ENCODE measurements at places on chromosomes 11 and 22. TPM values are rescaled to one million over a fixed set of nuclear protein-coding genes. Genes with fewer than 3 reads are reported as not detected.

Gene APOA5
- not detected for polyA plus RNA-seq

Gene TMEM126B
- 25.8 TPM for polyA plus RNA-seq

Gene NLRP6
- 0.22 TPM for polyA plus RNA-seq

Gene OR52I2
- polyA plus RNA-seq: not detected

Gene NEFH
- polyA plus RNA-seq: 0.36 TPM

Gene MRPL49
- 32.5 TPM for polyA plus RNA-seq

Gene OR5B3
- not detected for polyA plus RNA-seq

Gene FGF19
- polyA plus RNA-seq: not detected

Gene SPDYC
- not detected for polyA plus RNA-seq

Gene MYO18B
- 0.34 TPM for polyA plus RNA-seq

Gene OSM
- 7.7 TPM for polyA plus RNA-seq

Gene DNAJB13
- not detected for polyA plus RNA-seq

Gene ARHGAP1
- polyA plus RNA-seq: 20.4 TPM

Gene TXNRD2
- polyA plus RNA-seq: 21.8 TPM

Gene RCOR2
- 0.59 TPM for polyA plus RNA-seq

Gene CASP5
- polyA plus RNA-seq: 0.14 TPM

Gene SYT7
- polyA plus RNA-seq: 11.1 TPM

Gene NXPE1
- not detected for polyA plus RNA-seq

Gene SREBF2
- polyA plus RNA-seq: 40.6 TPM

Gene PARVA
- 20.3 TPM for polyA plus RNA-seq

Gene APOA4
- 1.4 TPM for polyA plus RNA-seq

Gene OR5P2
- not detected for polyA plus RNA-seq

Gene CNTF
- polyA plus RNA-seq: 0.16 TPM

Gene PATE4
- not detected for polyA plus RNA-seq

Gene NCF4
- polyA plus RNA-seq: 27.8 TPM

Gene SERPIND1
- polyA plus RNA-seq: 0.24 TPM

Gene GGT5
- polyA plus RNA-seq: 51.3 TPM

Gene EMID1
- polyA plus RNA-seq: 5.9 TPM

Gene LGR4
- 26.1 TPM for polyA plus RNA-seq

Gene GP1BB
- 1.7 TPM for polyA plus RNA-seq

Gene HTR3B
- not detected for polyA plus RNA-seq

Gene CBL
- polyA plus RNA-seq: 1.7 TPM

Gene BLID
- polyA plus RNA-seq: not detected

Gene PRG2
- polyA plus RNA-seq: 0.13 TPM

Gene CYP2D6
- 0.85 TPM for polyA plus RNA-seq

Gene MMP12
- polyA plus RNA-seq: 0.19 TPM

Gene OR10A2
- not detected for polyA plus RNA-seq

Gene TRIM51
- not detected for polyA plus RNA-seq

Gene C11orf87
- not detected for polyA plus RNA-seq

Gene NRXN2
- 2.7 TPM for polyA plus RNA-seq

Gene OR6T1
- not detected for polyA plus RNA-seq

Gene CECR2
- 1.4 TPM for polyA plus RNA-seq

Gene SLC6A5
- not detected for polyA plus RNA-seq

Gene TTC17
- polyA plus RNA-seq: 36.9 TPM

All from adipose tissue (tissue), 3 donors.